ENCODE measurements at places on chromosomes 16 and 17.

- peaks cover 36% of the 10 kb centered on the region for H3K27me3 ChIP-seq
- no peak overlapping the region for H3K4me3 ChIP-seq
- H3K36me3 ChIP-seq = no peaks in the 10 kb centered on the region
- DNase-seq = no peak
- no peak overlapping the region for H3K27ac ChIP-seq
- no peaks in the 10 kb centered on the region for H3K4me1 ChIP-seq
Observed at GRCh38 chr16:24900230-24900629, 54.5 kb downstream of the SLC5A11 start.

- no peaks in the 10 kb centered on the region for H3K27me3 ChIP-seq
- H3K4me1 ChIP-seq = peaks cover 11% of the 10 kb centered on the region
- H3K36me3 ChIP-seq = peaks cover 2% of the 10 kb centered on the region
Observed at GRCh38 chr17:61057257-61057656, 342.4 kb upstream of the TBX2 start.

DNA sequence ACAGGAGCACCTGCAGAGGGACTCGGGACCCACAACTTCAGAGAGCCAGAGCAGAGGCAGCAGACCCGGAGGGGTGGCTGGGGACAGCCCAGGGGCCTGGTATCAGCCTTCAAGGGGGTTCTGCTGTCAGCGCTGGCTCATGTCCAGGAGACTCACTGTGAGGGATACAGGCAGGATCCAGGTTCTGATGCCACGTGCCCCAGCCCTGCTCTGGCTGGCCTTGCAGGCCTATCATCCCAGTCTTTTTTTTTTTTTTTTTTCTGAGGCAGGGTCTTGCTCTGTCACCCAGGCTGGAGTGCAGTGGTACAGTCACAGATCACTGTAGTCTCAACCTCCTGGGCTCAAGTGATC, 9.0 kb upstream of the MTSS2 start:
- H3K27me3 ChIP-seq = no peaks in the 10 kb centered on the region
- peaks cover 21% of the 10 kb centered on the region for H3K4me1 ChIP-seq
- peaks cover 7% of the 10 kb centered on the region for H3K36me3 ChIP-seq
- no peak for DNase-seq
- no peak overlapping the region for H3K4me3 ChIP-seq

GRCh38 chr16:88686062-88686438, 257 bp downstream of the SNAI3 start:
- DNase-seq = no peak
- H3K4me3 ChIP-seq = peak overlapping the region; percentile 78
- H3K27me3 ChIP-seq = no peaks in the 10 kb centered on the region
- peaks cover 21% of the 10 kb centered on the region for H3K4me1 ChIP-seq
- peaks cover 10% of the 10 kb centered on the region for H3K36me3 ChIP-seq

- no peaks in the 10 kb centered on the region for H3K36me3 ChIP-seq
- DNase-seq = no peak
- H3K27me3 ChIP-seq = no peaks in the 10 kb centered on the region
- H3K4me3 ChIP-seq = no peak overlapping the region
- H3K4me1 ChIP-seq = no peaks in the 10 kb centered on the region
Observed at GRCh38 chr16:64531401-64531800, 590.5 kb downstream of the CDH11 start.

- no peak overlapping the region for H3K4me3 ChIP-seq
- no peak overlapping the region for H3K27ac ChIP-seq
- peaks cover 27% of the 10 kb centered on the region for H3K36me3 ChIP-seq
- no peak for DNase-seq
- H3K27me3 ChIP-seq = no peaks in the 10 kb centered on the region
Observed at GRCh38 chr17:444879-445454, 92.4 kb upstream of the RPH3AL start.

DNA sequence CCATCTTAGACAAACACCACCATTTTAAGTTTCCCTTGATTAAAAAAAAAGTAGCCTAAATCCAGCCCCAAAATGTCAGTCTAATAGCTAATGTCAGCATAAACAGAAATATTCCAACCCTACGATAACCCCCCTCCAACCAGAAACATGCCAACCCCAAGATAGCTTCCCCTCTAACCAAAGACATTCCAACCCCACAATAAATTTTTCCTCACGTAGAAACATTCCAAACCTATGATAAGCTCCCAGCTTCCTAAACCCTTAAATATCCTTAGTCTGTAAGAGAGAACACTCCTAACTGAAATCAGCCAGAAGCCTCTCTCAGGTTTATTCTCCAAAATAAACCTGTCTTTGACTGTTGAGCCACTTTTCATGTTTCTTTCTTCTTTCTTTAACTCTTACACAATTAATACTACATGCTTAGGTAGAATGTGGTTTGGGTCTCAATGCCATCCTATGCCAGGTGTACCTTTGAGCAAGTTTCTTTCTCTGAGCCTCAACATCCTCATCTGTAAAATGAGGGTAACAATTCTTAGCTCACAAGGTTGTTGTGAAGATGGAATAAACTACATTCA, 10.5 kb upstream of the KRT38 start:
- peaks cover 3% of the 10 kb centered on the region for H3K36me3 ChIP-seq
- no peak for DNase-seq
- peaks cover 15% of the 10 kb centered on the region for H3K4me1 ChIP-seq
- no peak overlapping the region for H3K27ac ChIP-seq

DNA sequence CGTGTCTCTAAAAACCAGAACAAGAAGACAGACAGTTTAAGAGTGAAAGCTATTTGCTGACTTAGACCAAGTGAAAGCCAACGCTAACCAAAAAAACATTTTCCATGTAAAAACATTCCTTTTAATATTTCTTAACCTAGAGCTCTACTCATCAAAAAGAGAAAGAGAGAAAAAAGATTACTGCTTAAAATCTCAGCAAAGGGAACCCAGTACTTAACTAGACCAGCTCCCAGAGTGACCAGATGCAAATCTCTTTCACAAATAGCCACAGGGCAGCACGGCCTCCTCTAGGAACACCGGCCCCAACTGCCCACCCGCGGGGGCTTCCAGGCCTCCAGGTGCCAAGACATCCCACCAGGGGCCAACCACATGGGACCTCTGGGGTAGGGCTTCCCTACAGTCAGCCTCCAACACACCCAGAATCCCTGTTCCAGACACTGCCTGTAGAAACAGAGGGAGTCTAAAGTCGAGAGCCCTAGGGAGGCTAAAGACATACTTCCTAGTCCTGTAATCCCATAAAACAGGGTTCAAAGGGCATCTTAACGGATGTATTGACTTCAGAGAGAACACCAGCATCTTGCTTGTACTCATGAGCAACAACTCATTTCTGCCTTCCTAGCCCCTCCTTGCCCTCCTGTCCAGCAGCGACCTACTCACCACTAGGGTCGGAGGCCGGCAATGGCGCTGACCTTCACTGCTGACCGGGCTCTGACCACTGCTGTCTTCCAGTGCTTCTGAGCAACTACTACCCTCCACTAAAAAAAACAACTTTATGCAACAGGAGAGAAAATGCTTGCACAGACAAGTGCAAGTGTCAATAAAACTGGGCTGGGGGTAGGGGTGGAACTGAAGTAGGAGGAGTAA, 21.3 kb downstream of the ZCCHC14 start:
- H3K4me3 ChIP-seq = no peak overlapping the region
- no peaks in the 10 kb centered on the region for H3K27me3 ChIP-seq
- DNase-seq = no peak
- H3K27ac ChIP-seq = no peak overlapping the region
- H3K4me1 ChIP-seq = peaks cover 25% of the 10 kb centered on the region

GRCh38 chr17:17191961-17192381, 14.2 kb downstream of the PLD6 start:
- H3K36me3 ChIP-seq = peaks cover 6% of the 10 kb centered on the region
- no peaks in the 10 kb centered on the region for H3K4me1 ChIP-seq
- no peaks in the 10 kb centered on the region for H3K27me3 ChIP-seq
- no peak overlapping the region for H3K27ac ChIP-seq
- H3K4me3 ChIP-seq = no peak overlapping the region

GRCh38 chr17:66678827-66679226, 156.1 kb upstream of the CACNG5 start:
- H3K36me3 ChIP-seq = no peaks in the 10 kb centered on the region
- no peak overlapping the region for H3K4me3 ChIP-seq
- H3K4me1 ChIP-seq = peaks cover 8% of the 10 kb centered on the region
- no peak overlapping the region for H3K27ac ChIP-seq

- H3K27me3 ChIP-seq = peaks cover 9% of the 10 kb centered on the region
- H3K27ac ChIP-seq = no peak overlapping the region
- no peaks in the 10 kb centered on the region for H3K4me1 ChIP-seq
- DNase-seq = no peak
- H3K4me3 ChIP-seq = no peak overlapping the region
Observed at GRCh38 chr17:56023851-56024250, 129.4 kb upstream of the ANKFN1 start.

GRCh38 chr17:50685691-50686493, 21.8 kb downstream of the ANKRD40 start:
- peaks cover 11% of the 10 kb centered on the region for H3K4me1 ChIP-seq
- no peak overlapping the region for H3K27ac ChIP-seq
- no peak overlapping the region for H3K4me3 ChIP-seq
- H3K36me3 ChIP-seq = no peaks in the 10 kb centered on the region
- H3K27me3 ChIP-seq = peaks cover 36% of the 10 kb centered on the region

- no peak overlapping the region for H3K27ac ChIP-seq
- H3K4me3 ChIP-seq = no peak overlapping the region
- no peak for DNase-seq
- H3K4me1 ChIP-seq = peaks cover 5% of the 10 kb centered on the region
- no peaks in the 10 kb centered on the region for H3K27me3 ChIP-seq
Observed at GRCh38 chr17:43648916-43649315, 12.8 kb downstream of the MEOX1 start.

- DNase-seq = no peak
- H3K27me3 ChIP-seq = no peaks in the 10 kb centered on the region
- peaks cover 3% of the 10 kb centered on the region for H3K36me3 ChIP-seq
Observed at GRCh38 chr17:64618848-64619247, 43.3 kb downstream of the SMURF2 start.

- H3K36me3 ChIP-seq = peaks cover 6% of the 10 kb centered on the region
- H3K4me3 ChIP-seq = no peak overlapping the region
- H3K4me1 ChIP-seq = peaks cover 26% of the 10 kb centered on the region
- H3K27ac ChIP-seq = no peak overlapping the region
Observed at GRCh38 chr17:45016823-45017222, 34.6 kb downstream of the DCAKD start.

DNA sequence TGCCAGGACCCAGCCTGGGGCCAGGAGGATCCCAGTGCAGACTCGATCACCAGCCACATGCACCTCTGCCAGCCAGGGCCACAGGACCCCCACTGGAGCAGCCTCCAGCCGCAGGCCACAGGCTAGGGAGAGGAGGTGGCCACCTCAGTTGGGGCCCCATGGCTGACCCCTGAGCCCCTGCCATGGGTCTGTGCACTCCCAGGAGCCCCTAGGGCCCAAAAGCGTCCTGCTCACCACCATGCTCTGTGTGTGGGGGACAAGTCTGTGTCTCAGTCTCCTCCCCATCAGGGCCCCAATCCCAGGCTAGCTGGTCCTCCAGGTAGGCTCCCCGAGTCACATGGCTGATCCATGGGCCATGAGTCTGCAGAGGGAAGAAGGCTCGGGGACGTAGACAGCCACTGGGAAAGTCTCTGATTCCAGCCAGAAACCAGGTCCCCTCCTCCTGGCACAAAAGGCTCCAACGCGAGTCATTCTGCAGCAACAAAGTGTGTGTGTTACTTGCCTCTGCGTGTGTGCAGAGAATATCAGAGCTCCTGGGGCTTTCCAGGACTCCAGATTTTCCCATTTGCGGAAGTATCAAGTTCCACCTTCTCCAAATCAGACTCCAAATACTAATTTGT, 6.1 kb upstream of the PRSS8 start:
- peaks cover 5% of the 10 kb centered on the region for H3K36me3 ChIP-seq
- H3K27me3 ChIP-seq = no peaks in the 10 kb centered on the region
- no peak for DNase-seq
- H3K27ac ChIP-seq = no peak overlapping the region
- peaks cover 5% of the 10 kb centered on the region for H3K4me1 ChIP-seq
